ENCODE measurements at places on chromosomes 13 and 19.

DNA sequence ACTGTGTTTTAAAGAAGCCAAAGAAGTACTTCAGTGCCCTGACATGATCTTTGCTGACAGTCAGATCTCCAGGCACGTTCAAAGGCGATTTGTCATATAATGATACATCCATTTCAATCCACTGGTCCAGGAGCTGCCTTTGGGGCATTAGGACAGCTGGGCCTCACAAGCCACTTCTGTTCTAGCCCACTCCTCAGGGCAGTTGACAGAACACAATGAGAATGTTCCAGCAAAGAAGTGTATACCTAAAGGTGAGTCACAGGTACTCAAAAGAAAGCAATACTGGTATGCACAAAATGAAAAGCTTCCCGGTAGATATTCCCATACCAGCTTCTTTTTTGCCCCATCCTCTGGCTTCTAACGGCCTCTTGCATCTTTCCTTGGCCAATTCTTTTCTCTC lies 12.5 kb upstream of the MAP3K10 start:
- DNase-seq, result no peak

GRCh38 chr13:111011899-111012298 lies 97.0 kb upstream of the ANKRD10 start:
- DNase-seq, result no peak

GRCh38 chr13:53068585-53069520 lies 40.2 kb downstream of the OLFM4 start:
- no peak for DNase-seq

DNA sequence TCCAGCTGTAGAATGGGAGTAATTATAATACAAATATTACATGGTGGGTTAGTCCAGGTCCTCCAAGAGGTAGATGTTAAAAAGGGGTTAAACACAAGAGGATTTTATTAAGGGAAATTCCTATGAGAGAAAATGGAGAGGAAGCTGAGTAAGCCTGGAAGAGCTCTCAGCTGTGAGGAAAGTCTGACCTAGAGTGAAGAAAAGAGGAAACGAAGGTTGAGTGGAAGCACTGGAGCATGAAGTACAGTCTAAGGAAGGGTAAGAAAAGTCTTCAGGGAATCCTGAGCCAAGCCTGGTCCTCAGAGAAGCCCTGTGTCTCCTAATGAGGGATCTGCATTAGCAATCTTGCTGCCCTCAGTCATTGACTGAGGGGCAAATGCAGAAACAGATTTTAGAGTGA lies 506.2 kb downstream of the GPC5 start:
- DNase-seq, result no peak

Measured in stimulated activated naive B cell treated with anti-CD40 and anti-IgM and Interleukin-4, amounts not matched to agents 10 μg/mL and 1 μg/mL and 100 μg/mL, for 72 hours (primary cell).